HuH-7.5 (cell line): ENCODE measurements at places on chromosomes 3 and 15.

- no peak for DNase-seq
These were observed 59.1 kb downstream of the TBC1D2B start for GRCh38 chr15:78018445-78018844.

DNA sequence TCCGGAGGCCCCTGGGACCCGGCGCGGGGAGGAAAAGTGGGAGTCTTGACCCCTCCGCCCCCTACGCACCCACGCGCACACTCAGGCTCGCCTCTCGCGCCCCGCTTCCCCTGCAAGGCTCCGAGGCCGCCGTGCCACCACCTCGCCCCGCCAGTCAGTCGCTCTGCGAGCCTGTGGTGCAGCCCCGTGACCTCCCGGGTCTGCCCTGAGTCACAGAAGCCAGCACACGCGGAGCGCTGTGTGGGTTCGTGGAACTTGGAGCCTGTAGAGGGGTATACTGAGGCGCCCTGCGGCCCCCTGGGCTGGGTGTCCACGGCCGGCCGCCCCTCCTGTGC lies 380 bp upstream of the ALS2CL start:
- no peak for DNase-seq

- DNase-seq, result no peak
These were observed 222.1 kb upstream of the LMCD1 start for GRCh38 chr3:8279476-8279875.

- no peak for DNase-seq
These were observed 5.2 kb upstream of the TOPAZ1 start for GRCh38 chr3:44236485-44236908.

DNA sequence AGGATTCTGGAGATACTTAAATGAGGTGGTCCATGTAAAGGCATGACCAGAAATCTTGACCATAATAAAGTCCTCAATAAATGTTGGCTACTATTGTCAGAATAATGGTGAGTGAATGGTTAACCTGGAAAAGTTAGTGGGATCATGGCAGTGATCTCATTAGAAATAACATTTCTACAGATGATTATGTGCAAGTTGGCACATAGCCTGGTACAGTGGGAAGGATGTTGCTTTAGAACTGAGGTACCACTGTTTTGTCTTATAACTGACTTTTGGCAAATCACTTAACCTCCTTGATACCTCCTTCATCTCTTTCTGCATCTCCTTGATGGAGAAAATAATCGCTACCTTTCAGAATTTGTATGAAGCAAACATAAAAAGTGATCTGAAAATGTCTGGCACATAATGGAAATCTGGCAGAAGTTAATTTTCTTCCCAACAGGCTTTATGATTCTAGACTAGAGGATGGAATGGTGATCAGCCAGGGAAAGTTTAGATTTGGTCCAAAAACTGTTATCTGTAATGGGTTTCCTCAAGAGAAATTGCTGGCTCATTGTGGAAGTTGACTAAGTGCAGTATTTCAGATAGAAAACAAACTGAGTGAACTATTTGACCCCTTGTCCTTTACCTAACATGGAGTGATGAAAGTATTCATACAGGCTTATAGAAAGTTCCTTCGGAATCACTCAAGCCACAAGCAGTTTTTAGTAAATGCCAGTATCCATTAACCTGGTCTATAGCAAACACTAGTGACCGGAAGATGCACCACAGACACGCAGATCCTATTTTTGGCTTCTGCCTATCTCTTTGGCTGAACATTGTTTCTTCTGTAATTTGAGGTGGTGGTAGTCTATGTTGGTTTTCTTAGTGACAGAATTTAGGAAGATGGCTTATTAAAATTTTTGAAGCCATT lies 449.6 kb upstream of the TGFBR2 start:
- no peak for DNase-seq

DNA sequence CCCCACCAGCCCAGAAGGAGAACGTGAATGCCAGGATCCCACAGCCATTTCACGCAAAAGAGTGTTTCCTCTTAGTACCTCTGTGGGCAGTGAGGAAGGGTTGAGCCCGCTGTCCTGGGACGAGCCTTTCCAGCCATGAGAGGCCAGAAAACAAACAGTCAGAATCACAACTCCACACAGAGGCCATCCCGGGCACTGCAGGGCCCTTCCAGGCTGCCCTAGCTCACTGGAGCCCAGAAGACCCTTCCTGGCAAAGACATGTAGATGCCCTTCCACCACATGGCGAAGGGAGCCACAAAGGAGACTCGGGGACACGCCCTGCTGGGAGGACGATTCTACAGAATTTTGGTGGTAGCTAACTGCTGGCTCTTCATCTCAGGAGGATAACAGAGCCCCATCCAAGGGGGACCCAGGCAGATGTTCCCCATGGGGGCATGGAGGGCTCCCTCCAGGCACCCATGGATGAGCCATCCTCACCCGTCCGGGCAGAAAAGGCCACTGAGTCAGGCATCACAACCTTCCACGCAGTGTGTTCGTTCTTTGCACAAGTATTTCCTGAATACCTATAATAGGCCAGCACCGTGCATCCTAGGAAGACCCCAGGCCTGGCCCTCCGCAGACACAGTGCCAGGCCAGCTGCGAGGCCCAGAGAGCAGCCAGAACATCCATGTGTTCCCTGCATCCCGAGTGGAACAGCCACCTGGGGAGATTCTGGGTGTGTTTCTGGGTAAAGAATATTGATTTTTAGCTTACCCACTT lies 47.2 kb downstream of the SLC12A8 start:
- DNase-seq, result peak; percentile 63

GRCh38 chr15:58933281-58934113 lies at the start of gene SLTM:
TSS of gene SLTM (minus strand) at chr15:58933679. CDS start at chr15:58933565, 114 bp downstream.
- peak; percentile 66 for DNase-seq

- DNase-seq, result no peak
These were observed 8.3 kb upstream of the ANKUB1 start for GRCh38 chr3:149800693-149801092.

DNA sequence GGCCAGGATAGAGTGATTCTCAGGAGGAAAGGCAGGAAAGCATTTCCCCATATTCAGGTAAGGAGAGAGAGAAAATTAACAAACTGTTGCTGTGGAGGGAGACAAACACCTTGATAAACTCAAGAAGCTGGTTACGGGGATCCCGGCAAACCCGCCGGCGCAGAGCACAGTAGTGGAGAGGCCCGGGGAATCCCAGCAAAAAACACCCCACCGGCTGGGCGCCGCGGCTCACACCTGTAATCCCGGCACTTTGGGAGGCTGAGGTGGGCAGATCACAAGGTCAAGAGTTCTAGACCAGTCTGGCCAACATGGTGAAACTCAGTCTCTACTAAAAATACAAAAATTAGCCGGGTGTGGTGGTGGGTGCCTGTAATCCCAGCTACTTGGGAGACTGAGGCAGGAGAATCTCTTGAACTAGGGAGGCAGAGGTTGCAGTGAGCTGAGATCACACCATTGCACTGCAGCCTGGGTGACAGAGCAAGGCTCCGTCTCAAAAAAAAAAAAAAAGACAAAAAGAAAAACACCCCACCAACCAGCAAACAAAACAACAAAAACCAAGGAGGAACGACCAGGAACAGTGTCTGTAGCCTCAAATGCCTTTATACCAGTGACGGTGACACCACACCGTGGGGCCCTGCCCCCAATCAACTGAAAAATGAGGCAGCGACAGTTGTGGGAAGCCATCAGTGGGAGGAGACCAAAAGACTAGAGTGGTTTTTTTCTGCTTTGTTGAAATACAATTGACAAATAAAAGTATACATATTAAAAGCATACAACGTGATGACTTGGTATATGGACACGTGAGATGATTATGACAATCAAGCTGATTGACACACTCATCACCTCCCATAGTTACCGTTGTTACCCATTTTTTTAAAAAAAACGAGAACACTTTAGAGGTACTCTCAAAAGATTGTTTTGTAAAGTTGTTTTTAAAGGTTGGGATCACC lies 40.2 kb upstream of the IDH2 start:
- no peak for DNase-seq

DNA sequence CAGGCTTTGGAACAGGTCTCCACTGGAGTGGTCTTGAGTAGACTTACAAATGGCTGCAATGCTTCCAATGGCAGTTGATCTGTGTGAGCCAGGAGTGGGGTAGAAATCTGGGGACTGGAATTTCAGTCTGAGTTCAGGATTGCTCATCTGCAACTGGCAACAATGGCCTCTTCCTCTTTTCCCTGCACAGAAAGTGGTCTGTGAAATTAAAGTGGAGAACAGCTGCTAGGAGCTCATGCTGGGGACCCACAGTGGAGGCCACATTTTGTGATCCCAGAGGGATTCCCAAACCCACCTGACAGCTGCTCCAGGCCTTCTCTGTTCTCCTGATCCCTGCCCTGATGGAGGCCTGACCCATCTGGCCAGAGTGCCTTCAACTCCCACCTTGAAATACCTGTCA lies 49.6 kb downstream of the CEMIP start:
- no peak for DNase-seq

DNA sequence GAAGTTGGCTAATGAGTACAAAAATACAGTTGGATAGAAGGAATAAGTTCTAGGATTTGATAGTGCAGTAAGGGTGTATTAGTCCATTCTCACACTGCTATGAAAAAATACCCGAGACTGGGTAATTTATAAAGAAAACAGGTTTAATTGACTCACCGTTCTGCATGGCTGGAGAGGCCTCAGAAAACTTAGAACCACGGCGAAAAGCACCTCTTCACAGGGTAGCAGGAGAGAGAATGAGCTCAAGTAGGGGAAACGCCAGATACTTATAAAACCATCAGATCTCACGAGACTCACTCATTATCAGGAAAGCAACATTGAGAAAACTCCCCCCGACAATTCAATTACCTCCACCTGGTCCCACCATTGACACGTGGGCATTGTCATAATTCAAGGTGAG lies 483.3 kb downstream of the TUSC7 start:
- DNase-seq, result no peak

GRCh38 chr15:87268675-87269074 lies 987.9 kb downstream of the NTRK3 start:
- no peak for DNase-seq

DNA sequence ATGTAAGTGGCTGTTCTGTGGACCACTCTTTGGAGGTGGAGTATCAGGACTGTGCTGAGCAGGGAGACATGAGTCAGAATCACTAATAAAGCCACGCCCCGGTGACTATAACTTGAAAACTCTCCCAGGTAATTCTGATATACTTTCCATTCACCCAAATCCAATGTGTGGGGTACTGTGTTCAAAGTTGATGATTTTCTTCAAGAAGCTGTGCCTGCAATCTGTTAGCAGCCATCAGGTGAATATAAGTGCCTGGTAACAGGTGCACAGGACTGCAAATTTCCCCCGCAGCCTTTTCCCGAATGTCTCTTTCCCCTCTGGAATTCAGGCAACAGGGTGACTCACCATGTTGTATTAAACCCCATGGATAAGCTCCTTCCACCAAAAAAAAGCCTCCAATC lies 17.0 kb downstream of the MAGI1 start:
- no peak for DNase-seq

DNA sequence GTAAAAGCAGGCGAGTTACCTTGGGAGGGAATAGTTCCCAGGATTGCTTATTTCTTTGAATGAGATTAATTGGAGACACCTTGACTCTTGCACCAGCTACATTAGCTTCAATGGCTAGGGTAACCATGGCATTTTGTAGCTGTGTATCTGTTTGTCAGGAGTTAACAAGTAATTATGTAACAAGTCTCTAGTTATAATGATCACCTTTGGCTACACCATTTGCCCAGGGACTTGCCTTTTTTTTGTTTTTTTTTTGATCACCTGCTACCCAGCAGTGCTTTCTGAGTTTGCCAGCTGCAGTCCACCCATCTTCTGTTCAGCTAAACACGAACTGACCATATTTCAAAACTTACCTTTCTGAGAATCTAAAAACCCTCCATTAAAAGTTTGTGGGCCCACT lies 2.2 kb downstream of the MED12L start:
- no peak for DNase-seq

DNA sequence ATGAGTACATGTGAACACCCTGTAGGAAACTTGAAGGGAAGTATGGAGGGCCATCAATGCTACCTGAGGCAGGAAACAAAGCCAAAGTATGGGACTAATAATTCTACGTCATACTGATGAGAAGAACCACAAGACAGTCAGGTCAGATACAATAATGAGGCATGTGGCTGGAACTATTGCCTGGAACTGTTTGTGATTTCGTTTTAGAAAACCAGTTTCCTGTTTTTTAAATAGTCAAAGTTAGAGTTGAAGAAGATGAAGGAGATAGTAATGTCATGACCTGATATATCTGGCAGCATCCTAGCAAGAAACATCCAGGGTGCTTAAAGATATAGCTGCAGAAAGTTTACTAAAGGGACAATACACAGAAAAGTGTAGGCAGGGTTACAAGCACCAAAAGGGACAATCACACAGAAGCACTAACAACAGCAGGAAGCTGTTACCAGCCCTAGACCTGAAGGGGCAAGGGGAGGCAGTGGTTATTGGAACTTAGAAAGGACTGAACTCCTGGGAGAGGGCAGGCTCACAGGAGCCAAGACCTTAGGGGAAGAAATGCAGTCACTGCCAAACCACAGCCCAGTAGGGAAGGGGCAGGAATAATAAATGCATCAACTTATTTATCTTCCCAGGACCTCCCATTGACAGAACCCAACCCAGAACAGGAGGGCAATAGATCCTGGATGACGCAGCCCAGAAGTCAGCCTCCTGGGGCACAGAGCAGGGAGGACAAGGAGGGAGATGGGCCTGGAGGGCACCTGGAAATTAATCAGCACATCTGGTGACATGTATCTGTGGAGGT lies 302.1 kb upstream of the STT3B start:
- DNase-seq, result no peak

- DNase-seq, result no peak
These were observed 190.9 kb upstream of the PLSCR5 start for GRCh38 chr3:146796078-146796477.

GRCh38 chr15:85625856-85626255 lies 168.9 kb downstream of the KLHL25 start:
- no peak for DNase-seq

DNA sequence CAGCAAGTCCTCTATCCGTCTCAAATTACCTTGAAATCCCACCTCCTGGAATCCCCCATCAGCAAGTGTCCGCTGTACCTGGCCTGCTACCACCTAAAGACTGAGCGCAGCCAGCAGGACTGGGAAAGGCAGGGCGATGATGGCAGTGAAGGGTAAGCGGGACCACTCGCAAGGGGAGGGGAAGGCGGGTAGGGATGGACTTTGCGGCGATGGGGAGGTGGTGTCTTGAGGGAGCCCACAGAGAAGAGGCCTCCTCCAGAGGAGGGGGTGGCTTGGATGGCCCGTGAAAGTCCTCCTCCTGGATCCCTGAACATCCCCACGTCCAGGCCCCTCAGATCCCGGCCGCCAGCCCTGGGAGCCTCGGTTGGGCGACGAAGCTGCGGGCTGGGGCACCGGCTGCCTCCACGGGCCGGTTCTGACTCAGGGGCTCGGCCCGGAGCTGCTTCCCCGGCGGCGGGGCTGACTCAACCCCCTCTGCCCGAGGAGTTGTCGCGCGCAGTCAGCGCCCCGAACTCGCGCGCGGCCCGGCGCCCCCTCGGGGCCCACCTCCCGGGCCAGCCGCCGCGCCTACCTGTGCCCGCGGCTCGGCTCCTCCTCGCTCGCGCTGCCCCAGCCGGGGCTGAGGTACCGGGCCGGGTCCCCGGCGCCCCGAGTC lies 512 bp downstream of the LARP6 start:
- DNase-seq, result peak; percentile 77

DNA sequence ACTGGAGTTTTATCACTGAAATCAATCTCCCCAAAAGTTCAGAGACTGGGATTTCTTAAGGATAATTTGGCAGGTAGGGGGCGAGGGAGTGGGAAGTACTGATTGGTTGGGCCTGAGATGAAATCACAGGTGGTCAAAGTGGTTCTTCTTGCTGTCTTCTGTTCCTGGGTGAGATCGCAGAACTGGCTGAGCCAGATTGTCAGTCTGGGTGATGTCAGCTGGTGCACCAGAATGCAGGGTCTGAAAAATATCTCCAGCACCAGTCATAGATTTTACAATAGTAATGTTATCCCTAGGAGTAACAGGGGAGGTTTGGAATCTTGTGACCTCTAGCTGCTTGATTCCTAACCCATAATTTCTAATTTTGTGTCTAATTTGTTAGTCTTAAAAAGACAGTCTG lies 86.7 kb upstream of the SLC25A36 start:
- no peak for DNase-seq
